GM13976 (cell line): ENCODE measurements at places on chromosomes 3 and 15.

DNA sequence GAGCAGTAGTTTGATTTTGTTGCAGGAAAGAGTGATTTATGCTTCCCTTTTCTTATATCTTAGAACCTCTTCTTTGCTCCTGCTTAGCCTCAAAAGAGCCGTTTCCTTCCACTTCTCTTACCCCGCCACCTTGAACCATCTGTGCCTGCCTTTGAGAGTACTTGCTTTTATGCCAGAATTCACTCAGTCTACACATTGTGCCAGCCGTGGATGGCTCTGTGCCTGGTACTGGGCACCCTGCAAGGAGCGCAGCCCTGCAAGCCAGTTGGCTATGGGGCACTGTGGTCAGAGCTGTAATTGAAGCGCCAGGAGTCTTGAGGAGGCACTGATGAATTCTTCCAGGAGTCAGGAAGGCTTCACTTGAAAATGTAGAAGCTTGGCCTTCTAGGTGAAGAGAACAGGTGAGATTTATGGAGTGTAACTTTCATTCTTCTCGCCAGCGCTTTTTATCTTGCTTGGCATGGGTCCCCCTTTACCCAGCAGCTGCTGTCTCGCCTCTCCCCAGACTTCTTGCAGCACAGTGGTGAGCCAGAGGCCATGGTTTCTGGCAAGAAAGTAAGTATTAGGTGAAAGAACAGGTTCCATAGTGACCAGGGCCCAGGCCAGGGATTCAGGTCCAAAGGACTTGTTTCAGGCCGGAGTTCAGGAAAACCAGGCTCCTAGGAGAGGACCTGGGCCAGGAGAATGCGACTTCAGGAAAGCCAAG lies 4.9 kb downstream of the TMED3 start:
- no peak for DNase-seq

DNA sequence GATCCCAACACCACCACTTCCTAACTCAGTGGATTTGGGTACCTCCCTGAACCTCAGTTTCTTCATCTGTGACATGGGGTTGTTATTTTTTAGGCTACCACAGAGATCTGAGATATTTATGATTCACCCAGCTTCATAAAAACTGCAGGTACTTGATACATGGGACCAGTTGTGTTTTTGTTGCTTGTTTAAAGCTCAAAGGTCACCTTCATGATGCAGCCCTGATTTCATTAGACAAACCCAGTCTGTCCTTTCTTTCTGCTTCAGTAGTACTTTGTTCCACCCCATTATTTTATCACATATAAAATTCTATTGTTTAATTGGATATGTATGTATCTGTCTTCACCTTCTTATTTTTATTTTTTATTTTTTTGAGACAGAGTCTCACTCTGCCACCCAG lies 57.4 kb upstream of the C15orf61 start:
- DNase-seq, result no peak

DNA sequence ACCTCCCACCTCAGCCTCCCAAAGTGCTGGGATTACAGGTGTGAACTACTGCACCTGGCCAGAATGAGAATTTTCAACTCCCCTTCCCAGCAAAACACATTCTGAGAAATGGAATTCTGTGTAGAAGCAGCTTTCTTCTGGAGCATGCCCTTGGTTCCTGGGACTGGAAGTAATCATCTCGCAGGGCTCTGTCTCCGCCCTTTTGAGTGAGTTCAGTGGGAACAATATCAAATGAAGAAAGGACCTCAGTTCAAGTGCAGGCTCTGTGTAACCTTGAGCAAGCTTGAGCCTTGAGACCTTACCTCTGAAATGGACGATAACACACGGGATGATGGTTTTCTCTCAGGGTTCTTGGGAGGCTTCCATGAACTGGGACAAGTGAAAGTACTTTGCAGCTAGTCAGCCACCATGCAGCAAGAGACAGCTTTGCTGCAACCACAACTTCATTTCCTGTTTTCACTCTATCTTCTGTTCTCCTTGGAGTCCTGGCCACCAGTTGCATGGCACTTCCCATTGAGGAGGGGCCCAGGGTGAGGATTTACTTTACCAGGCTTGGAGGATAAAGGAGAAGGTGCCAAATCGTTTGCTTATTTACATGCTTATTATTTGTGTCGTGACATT lies 35.7 kb upstream of the IGF1R start:
- no peak for DNase-seq

- DNase-seq, result no peak
Measured at GRCh38 chr3:16846373-16847080, 38.2 kb upstream of the PLCL2 start.

DNA sequence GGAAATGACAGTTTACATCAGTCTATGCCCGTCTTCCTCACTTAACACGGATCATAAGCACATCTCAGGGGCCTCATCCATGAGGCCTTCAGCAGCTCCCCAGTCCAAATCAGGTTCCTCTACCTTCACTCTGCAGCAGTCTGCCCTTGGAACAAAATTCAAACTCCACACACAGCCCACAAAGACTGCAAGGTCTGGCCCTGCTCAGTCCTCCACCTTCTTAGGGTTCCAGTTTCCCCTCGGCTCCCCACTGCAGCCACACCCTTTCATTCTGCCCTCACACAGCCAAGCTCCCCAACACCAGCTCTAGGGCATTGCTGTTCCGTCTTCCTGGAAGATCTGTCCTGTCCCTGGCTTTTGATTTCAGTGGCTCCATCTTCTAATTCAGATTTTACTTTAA lies 95.2 kb upstream of the IQSEC1 start:
- no peak for DNase-seq

DNA sequence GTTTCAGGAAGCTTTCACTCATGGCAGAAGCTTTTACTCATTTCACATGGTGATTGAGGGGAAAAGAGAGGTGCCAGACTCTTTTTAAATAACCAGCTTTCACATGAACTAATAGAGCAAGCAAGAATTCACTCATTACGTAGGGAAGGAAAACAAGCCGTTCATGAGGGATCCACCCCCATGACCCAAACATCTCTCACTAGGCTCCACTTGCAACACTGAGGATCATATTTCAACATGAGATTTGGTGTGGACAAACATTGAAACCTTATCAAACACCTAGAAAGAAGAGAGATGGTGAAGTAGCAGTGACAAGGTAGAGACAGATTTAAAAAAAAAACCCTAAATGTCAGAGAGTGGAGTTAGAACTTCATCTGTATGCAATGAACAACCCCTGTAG lies 408.6 kb upstream of the PDZRN3 start:
- no peak for DNase-seq

DNA sequence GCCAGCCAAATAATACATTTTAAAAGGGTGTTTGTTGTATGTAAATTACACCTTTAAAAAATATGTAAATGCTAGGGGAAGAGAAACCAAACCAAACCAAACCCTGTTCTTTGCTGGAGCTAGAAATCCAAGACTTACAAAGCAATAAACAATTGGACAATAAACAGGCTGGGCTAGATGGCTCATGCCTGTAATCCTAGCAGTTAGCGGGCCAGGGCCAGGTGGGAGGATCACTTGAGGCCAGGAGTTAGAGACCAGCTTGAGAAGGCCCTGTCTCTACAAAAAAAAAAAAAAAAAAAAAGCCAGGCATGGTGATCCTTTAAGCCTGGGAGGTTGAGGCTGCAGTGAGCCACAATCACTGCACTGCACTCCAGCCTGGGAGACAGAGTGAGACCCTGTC lies 12.5 kb downstream of the STOML1 start:
- no peak for DNase-seq

DNA sequence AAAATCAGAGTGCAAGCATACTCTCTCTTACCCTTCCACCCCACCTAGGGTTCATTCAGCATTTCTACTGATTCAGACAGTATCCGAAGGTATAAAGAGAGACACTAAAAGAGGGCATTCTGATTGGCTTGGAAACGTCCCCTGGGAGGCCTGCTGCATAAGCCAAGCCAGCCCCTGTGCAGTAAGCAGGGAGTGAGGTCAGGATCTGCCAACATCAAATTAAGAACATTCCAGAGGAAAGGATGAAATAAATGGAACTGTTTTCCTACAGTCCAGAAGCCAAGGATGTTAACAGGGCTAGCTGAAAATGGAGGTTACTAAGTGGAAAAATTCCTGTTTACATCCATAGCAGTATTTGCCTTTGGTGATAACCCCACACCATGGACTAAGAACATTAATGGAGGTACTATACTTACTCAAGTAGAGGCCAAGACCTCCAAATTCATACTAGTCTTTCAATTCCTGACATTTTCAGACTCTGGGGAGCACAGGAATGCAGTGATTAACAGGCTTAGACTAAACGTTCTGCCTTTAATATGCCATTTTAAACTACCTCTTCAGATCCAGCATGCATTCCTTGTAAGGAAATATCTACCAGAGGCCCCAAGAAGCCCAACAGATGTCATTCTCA lies 34.5 kb downstream of the NPTN start:
- no peak for DNase-seq

- no peak for DNase-seq
Measured at GRCh38 chr3:186526256-186526606, 17.9 kb downstream of the CRYGS start.

DNA sequence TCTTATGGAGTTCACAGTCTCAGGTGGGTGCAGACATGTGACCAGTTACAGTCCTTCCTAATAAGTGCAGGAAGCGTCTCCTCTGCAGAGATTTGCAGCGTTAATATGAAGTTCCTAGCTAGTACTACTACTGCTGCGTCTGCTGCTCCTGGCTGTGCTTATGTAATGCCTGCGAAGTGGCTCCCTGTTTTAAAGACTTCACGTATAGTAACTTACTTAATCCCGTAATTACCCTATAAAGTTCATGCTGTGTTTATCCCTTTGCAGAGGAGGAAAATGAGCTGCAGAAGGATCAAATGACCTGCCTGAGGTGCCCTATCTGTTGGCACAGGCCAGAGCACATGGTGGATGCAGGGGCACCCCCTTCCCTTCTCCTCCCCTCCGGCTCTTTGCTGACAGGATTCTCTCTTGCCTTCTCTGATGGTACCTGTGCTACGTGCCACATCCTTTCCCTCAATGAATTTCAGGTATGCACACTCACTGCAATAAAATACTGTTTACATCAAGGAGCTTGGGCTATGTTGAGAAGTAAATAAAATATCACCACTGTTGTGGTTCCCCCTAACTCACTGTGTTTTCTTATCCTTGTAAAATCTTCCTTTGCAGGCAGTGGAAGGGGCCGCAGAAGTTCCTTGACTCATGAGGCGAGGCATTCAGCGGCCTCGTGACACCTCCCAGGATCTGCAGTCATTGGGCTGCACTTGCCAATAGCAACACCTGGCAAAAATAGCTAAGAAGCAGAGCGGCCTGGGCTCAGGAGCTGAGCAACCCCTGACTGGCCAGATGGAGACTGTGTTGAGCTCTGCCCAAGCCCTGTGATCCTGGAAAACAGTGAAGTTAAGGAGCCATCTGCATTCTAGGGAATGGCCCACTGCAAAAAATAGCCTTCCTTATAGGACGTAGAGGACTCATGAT lies 188.9 kb upstream of the ATP10A start:
- no peak for DNase-seq

- peak; percentile 18 for DNase-seq
Measured at GRCh38 chr15:26771578-26772153, 1.2 kb downstream of the GABRB3 start.

- DNase-seq, result peak; percentile 19
Measured at GRCh38 chr3:4270720-4271119, 32.4 kb upstream of the SETMAR start.

DNA sequence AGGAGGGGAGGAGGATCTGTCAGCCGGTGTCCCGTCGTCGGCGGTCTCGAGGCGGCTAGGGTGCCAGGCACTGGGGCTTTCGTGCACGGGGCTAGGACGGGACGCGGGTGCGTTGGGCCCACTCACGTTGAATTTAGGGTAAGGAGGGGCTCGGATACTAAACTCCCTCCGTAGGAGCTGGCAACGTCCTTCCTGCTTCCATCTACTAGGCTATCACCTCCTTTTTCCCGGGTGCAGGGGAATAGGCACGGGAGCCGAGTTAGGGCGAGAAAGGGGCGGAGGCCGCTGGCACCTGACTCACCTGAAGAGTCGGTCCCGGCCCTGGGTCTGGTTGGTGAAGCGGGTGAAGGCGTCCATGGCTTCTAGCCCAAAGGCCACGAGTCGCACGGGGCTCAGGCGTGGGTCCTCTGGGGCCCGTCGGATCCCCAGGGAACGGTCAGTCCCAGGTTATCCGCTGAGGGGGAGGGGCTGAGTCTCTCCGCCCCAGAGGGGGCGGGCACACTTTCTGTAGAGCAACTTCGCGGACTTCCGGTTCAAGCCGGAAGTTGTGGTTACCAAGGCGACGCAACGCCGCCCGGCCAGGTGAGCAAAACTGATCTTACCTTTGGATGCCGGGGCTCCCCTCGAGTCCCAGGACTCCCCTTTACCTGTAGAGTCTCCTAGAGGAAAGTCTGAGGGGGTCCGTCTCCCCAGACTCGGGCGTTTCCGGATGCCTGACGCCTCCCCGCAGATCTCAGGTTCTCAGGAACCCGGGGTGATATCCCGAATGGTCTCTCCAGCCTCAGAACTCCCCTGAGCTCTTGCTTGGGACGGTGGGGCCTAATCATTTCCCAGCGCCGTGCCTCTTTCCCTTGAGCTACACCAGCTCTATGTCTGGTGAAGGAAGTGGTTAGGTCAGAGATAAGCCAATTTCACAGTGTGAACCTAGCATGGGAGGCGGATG lies at the start of the genes PEX11A and WDR93:
Gene PEX11A (minus strand): TSS at position 479 of the 943 bp plus-strand sequence. CDS start 122 bp downstream, at position 357.
Gene WDR93 (plus strand): TSS at position 536 of the 943 bp plus-strand sequence. CDS start 10,936 bp downstream, outside the sequence.
- peak; percentile 90 for DNase-seq

DNA sequence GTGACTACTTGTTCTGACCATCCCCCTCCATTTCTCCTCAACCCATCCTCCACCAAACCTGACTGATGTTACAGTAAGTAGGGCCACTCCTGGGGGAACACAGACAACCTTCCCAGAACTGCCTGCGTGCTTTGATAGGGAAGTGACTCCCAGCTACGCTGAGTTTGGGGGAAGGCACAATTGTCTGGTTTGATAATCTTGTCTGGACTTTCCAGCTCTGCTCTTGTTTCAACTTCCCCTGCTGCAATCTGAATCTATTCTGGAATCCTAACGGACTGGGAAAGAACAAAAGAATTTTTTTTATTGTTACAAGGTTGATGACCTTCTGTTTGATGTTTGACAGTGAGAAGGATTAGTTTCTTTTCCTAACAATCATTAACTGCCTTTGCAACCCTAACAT lies 895.6 kb downstream of the ROBO1 start:
- DNase-seq, result no peak

- no peak for DNase-seq
Measured at GRCh38 chr15:65996901-65997300, 127.6 kb downstream of the RAB11A start.

DNA sequence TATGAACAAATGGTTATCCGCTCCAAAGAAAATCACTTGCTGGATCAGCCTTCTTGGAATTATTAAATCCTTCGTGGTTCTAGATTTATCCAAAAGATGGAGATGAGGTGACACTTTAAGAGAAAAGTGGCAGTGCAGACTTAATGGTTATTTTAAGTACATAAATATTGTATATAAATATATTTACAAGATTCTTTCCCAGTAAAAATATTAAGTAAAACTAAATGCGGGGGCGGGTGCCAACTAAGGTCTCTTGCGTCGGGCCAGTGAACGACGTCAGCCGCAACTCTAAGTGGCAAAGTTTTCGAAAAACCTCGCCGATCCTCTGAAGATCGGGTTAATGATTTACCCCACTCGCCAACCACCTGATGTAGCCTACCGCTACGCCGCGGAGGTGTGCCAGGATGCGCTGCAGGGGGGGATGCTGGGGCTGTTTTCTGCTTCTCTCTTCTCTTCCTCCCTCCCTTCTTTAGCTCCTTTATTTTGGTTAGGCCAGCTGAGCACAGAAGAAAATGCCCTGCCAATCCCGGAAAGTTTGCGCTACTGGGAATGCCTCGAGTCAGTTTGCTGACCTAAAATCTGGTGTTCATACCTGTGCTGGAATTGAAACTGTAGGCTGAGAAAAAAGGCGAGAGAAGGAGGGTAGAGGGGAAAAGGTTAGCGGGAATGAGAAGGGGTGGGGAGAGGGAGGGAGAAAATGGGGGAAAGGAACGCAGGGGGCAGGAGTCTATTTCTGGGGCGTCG lies 7.6 kb upstream of the FOXB1 start:
- DNase-seq, result no peak
